ENCODE measurements at places on chromosomes 5 and 9.

GRCh38 chr5:107619781-107620180 is 51.0 kb downstream of the EFNA5 start:
- peak; percentile 62 for DNase-seq

DNA sequence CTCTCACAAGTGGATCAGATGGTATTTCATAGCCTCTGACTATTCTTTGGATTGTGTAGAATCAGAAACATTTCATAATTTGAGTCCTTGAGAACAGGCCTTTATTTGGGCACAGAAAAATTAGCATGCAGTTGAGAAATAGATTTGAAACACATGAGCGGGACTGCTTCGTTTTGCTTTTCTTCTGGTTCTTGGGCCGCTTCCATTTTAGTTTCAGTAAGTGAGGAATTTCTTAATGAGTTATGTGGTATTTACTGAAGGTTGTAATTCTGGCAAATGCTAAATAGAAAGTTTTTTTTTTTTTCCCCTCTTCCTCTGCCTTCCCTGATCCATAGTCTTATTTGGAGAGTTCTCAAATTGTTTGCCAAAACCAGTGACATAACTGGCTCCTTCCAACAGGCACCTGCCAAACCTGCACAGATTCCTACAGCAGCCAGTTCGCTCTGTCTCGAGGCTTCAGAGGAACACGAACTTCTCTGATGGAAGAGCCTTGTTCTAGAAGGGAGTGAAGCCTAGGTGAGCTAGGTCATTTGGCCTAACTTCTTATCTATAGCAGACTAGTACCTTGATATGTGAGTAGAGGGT is 71.2 kb upstream of the SLC28A3 start:
- no peak for DNase-seq

DNA sequence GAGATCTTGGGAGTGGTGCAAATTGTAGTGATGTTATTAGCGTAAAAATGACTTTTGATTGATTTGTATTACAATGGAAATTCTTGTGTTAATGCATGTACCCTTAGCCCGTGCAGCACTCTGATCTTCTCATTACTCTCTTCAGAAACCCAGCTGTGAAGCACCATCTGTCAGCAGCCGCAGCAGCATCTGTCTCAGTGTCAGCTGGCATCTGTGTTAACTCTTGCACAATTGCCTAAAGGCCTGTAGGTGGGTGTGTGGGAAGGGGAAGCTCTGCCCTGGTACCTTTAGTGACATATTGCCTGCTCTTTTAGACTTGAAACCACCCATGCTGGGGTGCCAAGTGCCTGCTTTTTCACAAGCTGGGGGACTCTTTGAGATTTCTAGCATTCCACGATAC is 101.3 kb downstream of the FBXL7 start:
- peak; percentile 14 for DNase-seq

DNA sequence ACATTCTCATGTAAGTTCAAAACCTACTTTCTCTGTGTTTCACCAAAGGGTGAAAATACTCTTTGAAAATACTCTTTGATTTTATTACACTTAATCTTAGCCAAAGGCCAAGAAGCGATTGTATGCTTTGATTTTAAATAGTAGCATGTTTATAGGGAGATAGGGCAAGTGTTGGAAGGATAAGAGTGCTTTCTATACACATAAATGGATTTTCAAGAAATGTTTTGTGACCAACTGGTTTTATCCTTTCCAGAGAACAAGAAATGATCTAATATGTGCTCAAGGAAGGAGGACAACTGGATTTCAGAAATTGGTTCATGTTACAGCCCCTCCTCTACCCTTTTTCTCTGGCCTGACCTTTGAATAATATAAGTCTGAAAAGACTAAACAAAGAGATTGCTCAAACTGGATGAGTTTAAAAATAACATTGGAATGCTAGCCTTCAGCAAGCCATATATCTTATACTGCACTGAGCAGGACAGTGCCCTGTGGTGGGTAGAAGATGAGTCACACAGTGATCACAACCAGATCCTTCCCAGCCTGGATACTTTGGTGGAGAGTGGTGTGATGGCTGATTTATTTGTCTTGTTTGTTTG is 13.1 kb downstream of the PALM2AKAP2 start:
- no peak for DNase-seq

DNA sequence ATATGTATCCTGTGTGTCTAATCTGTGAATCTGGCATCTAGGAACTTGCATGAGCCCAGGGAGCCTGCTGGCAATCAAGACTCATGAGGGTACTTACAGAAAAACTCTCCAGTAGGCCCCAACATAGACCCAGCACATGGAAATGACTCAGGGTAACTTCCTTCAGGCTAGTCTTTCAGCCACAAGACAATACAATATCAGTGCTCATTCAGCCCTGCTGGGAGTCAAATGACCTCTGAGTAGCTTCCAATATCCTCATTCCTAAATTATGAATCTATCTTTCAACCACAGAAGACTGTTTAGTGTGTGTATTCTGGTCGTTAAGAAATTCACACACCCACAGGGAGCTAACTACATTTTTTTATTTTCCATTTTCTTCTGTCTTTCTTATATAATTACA is 1273.0 kb downstream of the EFNA5 start:
- no peak for DNase-seq

- no peak for DNase-seq
Measured at GRCh38 chr9:74503666-74504065, 6.5 kb downstream of the RORB start.

GRCh38 chr9:36899406-36899805 is 134.7 kb downstream of the PAX5 start:
- no peak for DNase-seq

GRCh38 chr5:149147676-149148075 is 6.4 kb downstream of the ABLIM3 start:
- DNase-seq, result no peak

GRCh38 chr5:97797994-97798451 is 615.0 kb upstream of the RIOK2 start:
- no peak for DNase-seq

GRCh38 chr9:72305102-72305546 is 59.9 kb downstream of the ZFAND5 start:
- peak; percentile 84 for DNase-seq

DNA sequence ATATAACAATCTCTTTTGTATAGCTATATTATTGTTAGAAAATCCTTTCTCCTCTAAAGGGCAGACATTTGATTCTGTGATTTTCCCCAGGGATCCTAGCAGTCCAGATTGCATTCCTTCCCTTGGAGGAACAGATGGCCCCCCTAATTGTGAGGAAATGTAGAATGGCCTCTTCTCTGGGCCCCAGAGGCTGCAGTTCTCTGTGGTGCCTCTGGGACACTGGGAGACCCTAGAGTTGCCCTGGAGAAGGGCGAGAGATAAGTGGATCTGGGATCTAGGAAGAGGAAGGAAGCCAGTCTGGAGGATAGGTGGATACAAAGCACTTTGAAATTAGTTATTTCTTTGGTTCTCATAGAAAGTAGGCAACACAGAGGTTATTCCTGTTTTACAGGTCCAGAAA is 1.9 kb upstream of the HINT2 start:
- DNase-seq, result peak; percentile 24

- no peak for DNase-seq
Measured at GRCh38 chr9:73114958-73115357, 36.7 kb upstream of the ANXA1 start.

GRCh38 chr5:118098716-118099115 is 889.6 kb downstream of the DTWD2 start:
- no peak for DNase-seq

GRCh38 chr9:135574331-135574730 is 12.8 kb downstream of the PAEP start:
- DNase-seq, result no peak

DNA sequence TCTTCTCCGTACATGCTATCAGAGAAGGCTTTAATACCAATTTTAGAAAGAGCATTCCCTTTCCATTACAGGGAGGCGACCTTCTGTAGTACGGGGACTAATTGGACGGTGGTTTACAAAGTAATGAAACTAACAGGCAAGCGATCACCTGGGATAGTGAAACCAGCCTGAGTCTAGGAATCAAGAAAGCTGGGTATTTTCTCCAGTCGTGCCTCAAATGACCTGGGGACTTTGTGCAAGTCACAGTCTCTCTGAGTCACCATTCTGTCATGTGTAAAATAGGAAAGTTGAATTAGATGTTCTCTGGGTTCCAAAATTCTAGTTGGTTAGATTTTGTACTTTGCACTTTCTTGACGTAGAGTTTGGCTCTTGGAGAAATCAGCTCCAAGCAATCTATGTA is 22.7 kb upstream of the SSBP2 start:
- no peak for DNase-seq

DNA sequence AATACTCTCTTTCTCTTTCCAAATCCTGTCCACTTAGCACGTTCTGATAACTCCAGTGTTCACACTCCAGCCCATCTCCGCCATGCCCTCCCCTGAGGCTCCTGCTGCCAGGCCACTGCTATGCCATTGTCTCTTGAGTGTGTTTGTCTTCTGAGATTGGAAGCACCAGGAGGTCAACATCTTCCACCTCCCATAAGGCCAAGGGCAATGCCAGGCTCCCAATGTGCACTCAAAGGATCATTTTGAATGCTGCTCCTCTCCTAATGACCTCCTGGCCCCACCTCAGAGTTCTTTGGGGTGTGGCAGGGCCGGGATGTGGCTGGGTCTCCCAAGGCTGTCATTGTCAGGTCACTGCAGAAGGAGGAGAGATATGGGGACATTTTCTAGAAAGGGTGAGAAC is 19.5 kb downstream of the IGIP start:
- no peak for DNase-seq

- DNase-seq, result no peak
Measured at GRCh38 chr5:90930062-90930461, 371.5 kb downstream of the ADGRV1 start.

DNA sequence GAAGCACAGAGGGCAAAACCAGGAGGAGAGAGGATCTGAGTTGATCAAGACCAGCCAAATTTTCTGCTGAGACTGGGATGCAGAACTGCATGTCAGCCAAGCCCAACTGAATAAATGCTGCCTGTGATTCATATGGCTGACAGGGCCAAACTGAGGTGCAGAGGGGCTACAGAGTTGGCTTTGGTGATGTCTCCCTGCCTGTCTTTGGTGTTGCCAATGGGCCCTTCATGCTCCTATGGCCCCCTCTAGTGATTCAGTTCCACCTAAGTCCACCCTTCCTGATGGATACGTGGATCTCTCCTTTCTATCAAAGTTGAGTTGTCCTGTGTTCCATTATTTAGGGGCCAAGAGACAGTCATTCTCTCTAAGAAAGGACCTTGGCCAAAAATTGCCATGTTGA is 163.6 kb upstream of the TLE4 start:
- DNase-seq, result peak; percentile 32

DNA sequence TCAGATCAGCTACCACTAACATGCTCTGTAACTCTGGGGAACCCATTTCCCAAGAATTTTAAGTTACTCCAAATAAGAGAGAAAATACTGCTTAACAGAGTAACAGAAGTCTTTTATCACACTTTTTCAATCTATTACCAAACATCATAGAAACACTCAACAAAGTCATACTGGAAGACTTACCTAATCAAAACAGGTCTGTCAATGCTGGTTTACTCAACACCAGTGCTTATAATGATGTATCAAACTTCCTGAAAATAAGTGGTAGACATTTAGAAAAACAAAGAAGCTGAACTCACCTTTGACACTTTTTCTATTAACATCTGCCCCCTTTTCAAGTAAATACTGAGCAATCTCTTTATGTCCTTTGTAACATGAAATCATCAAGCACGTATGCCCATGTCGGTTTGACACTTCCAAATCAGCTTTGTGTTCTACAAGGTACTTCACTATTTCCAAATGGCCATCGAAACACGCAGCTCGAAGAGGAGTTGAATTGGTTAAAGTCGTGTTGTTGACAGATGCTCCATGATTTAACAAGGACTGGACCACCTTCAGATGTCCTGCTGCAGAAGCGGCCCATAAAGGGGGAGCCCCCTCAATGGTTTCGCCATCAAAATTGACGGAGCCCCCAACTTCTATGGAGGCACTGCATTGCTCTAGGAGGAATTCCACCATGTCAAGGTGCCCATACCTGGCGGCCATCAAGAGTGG is 1.8 kb downstream of the FEM1C start:
- no peak for DNase-seq

- no peak for DNase-seq
Measured at GRCh38 chr5:56677690-56678305, 137.6 kb upstream of the MAP3K1 start.

GRCh38 chr9:123887837-123888236 is 42.1 kb downstream of the DENND1A start:
- DNase-seq, result no peak

DNA sequence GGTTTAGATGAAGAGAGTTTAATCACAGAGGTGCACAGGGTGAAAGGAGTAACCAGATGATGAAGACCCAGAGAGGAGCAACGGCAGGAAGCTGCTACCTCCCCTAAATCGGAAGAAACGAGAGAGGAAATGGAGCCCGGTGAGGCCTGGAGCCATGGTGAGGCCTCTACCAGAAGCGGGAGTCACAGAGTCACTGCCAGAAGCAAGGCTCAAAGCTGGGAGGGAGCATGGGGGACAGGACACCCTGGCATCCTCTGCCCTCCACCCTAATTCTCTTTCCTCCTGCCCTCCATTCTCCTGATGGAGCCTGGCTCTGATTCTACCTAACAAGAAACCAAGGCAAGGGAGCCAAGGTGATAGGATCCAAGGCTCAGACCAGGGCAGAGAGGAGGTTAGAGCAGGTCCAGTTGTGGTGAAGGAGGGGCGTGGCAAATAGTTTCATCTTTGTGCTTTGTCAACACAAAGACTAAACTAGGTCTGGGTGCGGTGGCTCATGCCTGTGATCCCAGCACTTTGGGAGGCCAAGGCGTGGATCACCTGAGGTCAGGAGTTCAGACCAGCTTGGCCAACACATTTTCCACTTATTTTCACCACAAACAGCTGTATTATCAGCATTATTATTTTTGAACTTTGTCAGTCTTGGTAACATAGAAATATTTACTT is 134.4 kb upstream of the RAI14 start:
- peak; percentile 44 for DNase-seq

DNA sequence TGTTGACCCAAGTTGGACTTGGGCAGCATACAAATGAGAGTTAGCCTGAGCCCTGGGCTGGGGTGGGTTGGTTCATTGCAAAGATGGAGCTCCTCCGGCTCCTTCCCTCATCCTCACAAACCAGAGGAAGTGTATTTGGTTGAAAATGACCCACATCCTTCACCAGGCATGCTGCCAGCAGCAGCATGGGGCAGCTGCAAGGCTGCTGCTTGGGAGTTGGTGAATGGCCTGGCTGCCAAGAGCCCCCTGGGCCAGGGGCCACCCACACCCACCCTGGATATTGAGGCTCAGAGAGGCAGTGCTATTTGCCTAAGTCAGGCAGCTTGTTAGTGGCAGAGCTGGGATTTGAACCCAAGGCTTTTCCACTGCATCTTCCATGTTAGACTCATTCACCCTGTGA is 29.5 kb downstream of the PPARGC1B start:
- DNase-seq, result no peak

Data from ELF-1 (cell line).